ENCODE measurements at places on chromosomes 6 and 20.

GRCh38 chr6:113597231-113597583, 259.9 kb upstream of the MARCKS start:
- no peak for DNase-seq

- DNase-seq: no peak
These were observed 112.8 kb upstream of the INSM1 start for GRCh38 chr20:20255099-20255498.

GRCh38 chr6:112013051-112013450, 40.9 kb upstream of the CCN6 start:
- no peak for DNase-seq

GRCh38 chr20:51023617-51024155, 779 bp upstream of the KCNG1 start:
- no peak for DNase-seq

DNA sequence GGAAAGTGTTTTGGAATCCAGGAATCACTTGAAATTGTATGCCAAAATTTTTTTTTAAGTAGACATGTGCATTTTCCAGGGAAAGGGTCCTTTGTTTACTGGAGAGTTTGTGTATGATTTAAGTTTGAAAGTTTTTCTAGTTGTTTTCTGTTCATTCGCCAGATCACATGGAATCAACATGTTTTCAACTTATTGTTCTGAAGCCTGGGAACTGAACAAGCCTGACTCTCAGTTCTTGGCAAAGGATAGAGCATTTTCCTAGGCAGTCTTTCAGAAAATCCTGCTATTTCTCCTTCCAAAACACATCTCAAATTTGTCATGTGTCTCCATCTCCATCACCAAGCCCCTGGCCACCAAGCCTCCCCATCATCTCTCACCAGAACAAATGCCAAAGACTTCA, 374.8 kb downstream of the MAFB start:
- DNase-seq: no peak

DNA sequence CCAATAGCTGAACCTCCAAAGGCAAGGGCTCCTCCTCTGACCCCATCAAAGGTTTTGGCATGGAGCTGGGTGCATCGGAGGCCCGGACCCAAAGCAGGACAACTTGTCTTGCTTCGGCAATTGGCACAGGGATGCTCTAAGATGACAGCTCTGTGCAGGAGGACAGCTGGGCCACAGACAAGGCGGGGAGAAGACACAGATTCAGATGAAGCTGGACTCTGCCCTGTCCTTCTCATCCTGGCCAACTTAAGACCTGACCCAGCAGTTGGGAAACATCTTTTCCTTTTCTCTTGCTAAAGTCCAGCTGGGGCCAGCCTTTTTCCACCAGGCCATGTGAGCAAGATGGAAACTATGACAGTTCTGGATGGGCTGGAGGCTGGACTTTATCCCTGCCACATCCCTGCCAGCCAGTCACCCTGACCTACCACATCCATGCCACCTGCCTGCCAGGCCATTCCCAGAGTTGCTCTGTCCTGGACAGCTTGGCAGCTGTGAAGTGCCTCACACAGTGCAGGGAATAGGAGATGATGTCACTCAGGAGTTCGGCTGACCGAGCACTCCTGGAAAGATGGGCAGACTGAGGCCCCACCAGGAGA, 12.7 kb upstream of the PSMF1 start:
- no peak for DNase-seq

DNA sequence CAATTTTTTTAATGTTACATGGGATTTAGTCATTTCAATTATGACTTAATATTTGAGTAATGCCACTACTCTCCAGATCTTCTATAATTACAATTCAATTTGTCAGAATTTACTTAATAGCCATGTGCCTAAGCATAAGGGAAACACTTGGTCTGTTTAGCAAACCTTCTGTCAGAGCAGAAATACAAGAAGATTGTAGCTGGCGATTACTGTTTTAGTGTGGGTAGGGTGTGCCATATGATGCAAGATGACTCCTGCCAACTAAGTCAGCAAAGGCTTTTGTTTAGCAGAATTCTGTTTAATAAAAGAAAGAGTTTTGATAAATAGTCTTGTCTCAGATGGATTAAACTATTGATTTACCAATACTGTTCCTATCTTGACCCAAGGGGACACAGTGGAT, 455.4 kb downstream of the RNF144B start:
- no peak for DNase-seq

DNA sequence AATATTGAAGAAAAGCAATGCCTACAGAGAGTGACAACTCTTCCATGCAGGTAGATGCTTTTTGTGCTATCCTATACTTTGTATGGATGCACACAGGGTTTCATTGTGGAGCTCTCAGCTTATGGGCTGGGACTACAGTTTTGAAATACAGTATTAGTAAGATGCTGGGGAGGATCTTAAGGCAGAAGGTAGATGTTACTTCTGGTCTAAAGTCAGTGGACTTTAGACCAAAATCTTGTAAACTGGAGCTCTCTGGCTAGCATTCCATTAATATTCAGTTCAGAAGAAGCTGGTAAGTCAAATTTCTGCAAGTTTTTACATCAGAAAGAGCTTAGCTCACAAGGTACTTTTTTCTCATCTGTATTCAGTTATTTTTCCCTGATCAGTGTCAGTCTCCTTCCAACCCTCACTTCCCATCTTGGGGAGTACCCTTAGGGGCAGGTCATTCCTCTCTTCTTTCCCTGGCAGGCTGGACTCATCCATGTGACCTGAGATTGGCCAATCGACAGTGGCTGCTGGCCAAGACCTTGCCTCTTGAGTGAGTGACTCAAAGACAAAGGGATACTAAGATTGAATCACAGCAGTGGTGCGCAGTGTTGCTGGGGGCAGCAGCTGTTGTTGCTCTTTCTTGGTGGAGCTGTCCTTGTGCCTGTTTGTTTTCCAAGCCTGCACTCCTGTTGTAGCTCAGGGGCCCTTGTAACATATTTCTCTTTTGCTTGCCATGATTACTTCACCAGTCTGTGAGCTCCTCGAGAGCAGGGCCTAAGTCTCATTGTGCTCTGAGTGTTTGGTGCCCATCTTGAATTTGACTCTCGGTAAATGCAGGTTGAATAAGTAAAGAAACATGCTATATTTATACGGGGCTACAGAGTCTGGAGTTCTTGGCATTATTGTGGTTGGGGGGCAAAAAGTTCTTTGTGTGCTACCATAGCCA, 2.8 kb upstream of the PHF20 start:
- peak; percentile 18 for DNase-seq

- DNase-seq: no peak
These were observed 139.9 kb upstream of the SLC22A23 start for GRCh38 chr6:3596766-3597165.

- DNase-seq: no peak
These were observed 10.4 kb downstream of the TGM6 start for GRCh38 chr20:2390951-2391675.

- DNase-seq: no peak
These were observed 159.6 kb downstream of the TMEM200A start for GRCh38 chr6:130525408-130525807.

DNA sequence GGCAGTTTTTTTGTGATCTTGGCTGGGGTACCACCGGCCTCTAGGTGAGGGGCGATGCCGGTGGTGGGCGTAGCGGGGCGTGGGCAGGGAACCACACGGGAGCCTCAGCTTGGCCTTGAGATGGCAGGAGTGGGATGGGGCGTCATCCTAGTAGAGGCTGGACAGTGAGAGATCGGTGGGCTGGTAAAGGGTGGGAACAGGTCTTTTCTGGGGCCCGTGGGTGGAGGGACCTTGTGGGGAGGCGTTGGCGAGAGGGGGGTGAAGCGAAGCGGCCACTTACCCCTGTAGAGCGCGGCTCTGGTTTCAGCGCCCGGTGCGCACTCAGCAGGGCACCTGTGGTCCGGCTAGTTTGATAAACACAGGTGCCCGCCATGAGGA, 12.0 kb downstream of the ITPR3 start:
- DNase-seq: no peak

- no peak for DNase-seq
These were observed 399.8 kb downstream of the HTR1B start for GRCh38 chr6:77063494-77063893.

Measured in stimulated activated naive CD4-positive, alpha-beta T cell (primary cell).